ENCODE measurements at places on chromosomes 2 and 18. TPM values are rescaled to one million over a fixed set of nuclear protein-coding genes. Genes with fewer than 3 reads are reported as not detected.

C1QL2 gene
- not detected for total RNA-seq

DES gene
- total RNA-seq = 2.4 TPM

CYTIP gene
- total RNA-seq = 0.16 TPM

MYO5B gene
- 0.17 TPM for total RNA-seq

CTLA4 gene
- not detected for total RNA-seq

ZFAND2B gene
- total RNA-seq = 26.7 TPM

GMPPA gene
- total RNA-seq = 58.9 TPM

EFR3B gene
- total RNA-seq = 0.26 TPM

GPR45 gene
- not detected for total RNA-seq

CROCC2 gene
- 0.26 TPM for total RNA-seq

ADAM23 gene
- total RNA-seq = 11.1 TPM

SMC6 gene
- 14.1 TPM for total RNA-seq

TCF23 gene
- total RNA-seq = not detected

FBXO48 gene
- 0.32 TPM for total RNA-seq

IL1A gene
- 0.09 TPM for total RNA-seq

NABP1 gene
- 117 TPM for total RNA-seq

UPP2 gene
- not detected for total RNA-seq

CXCR1 gene
- not detected for total RNA-seq
